ENCODE measurements at places on chromosomes 13 and 19.

DNA sequence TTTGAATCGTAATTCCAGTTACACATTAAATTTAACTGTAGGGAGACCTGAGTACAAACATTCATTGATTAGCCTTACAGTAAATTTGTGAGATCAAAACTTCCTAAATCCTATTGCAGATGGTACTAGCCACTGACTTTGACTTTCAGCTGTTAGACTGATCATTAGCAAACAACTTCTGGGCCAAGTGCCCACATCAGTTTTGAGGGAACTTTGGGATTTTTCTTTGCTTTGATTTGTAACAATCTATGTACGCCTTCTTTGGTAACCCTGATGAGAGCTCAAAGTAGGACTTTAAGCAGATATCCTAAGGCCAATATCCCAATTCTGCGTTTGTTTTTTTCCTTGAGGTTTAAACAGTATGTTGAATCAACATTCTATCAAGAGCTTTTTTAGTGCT lies 131.5 kb downstream of the DLEU7 start:
- no peak for DNase-seq

DNA sequence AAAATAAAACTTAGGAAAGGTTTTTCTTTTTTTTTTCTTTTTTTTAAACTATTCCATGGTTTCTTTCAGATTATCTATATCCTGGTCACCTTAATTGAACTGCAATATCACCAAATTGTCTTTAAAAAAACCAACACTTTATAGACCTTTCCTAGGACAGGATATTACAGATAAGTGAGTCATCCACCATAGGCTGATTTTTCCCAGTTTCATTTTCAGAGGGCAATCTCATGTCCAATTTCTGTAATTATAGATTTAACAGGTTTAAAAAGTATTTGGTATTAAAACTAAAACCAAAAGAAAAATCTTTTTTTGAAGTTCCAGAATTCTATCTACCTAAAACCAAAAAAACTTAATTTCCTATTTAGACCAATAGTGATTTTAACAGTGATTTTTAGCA lies 13.2 kb downstream of the SPART start:
- peak; percentile 66 for DNase-seq

GRCh38 chr13:20320885-20321284 lies 88.8 kb upstream of the GJB6 start:
- no peak for DNase-seq

- peak; percentile 91 for DNase-seq
Observed at GRCh38 chr13:41916173-41916954, 44.5 kb downstream of the VWA8 start.

DNA sequence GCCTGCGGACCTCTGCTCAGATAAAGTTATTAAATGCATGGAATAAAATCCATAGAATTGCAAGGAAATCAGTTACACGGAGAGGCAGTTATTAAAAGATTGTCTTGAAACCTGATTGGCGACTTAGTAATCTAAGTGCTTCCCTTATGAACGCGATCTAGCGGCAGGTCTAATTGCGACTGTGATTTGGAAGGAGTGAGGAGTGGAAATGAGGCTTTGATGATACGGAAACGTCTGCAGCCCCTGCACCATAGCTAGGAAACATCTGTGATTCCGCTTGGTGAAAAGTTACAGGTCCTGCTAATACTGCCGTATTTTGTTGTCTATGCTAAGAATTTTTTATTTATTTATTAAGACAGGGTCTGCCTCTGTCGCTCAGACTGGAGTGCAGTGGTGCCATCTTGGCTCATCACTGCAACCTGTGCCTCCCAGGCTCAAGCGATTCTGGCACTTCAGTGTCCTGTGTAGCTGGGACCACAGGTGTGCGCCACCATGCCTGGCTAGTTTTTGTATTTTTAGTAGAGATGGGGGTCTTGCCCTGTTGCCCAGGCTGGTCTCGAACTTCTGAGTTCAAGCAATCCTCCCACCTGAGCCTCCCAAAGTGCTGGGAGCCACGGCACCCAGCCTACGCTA lies 887 bp downstream of the NDUFS7 start:
- DNase-seq: no peak

DNA sequence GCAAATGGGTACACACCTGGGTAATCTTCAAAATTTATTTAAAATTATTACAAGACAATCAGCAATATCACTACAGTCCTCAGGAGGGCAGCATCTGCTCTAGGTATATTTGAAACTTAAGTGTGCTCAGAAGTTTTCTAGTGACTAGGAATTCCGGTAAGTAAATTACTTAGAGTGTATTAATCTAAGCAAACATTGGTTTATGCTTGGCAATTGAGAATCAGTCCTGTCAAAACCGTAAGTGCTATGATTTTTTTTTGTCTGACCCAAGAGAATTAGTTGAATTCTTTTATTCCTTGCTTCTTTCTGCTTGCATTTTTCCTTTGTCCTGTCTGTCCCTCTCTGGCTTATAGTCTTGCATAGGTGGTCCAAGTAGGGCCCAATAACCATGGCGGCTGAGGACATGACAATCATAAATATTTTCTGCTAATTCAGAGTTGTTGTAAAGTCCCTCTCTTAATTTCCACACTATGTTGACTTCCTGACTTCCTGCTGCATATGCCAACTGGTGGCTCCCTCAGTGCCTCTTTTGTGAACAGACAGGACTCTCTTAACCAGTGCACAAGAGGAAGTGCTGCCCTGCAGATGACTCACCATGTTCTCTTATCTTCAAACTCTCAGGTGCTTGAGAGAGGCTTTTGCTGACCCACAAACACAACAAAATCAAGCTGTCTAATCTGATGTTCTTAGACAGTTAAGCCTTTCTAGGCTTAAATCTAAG lies 82.2 kb downstream of the SLAIN1 start:
- peak; percentile 86 for DNase-seq

GRCh38 chr19:56814656-56815055 lies 25.9 kb downstream of the PEG3 start:
- no peak for DNase-seq

DNA sequence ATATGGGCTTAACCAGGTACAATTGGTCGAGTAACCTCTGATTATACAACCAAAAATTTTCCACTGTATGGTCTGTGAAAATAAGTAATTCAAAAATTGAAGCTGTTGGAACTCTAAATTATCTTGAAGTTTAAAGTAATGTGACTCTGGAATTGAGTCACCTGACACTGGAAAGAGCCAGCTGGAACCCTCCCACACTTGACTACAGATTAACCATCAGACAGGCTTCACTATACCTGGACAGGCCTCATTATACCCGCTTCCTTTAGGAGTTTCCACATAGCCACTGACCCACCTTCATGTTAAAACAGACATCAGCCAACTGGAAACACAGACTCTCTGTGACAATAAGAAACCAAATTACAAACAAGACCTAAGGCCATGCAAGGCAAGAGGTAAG lies 1.3 kb downstream of the ZNF433 start:
- no peak for DNase-seq

GRCh38 chr13:40637643-40638042 lies 28.8 kb downstream of the FOXO1 start:
- DNase-seq: no peak

- no peak for DNase-seq
Observed at GRCh38 chr13:98609756-98610155, 32.8 kb upstream of the STK24 start.

DNA sequence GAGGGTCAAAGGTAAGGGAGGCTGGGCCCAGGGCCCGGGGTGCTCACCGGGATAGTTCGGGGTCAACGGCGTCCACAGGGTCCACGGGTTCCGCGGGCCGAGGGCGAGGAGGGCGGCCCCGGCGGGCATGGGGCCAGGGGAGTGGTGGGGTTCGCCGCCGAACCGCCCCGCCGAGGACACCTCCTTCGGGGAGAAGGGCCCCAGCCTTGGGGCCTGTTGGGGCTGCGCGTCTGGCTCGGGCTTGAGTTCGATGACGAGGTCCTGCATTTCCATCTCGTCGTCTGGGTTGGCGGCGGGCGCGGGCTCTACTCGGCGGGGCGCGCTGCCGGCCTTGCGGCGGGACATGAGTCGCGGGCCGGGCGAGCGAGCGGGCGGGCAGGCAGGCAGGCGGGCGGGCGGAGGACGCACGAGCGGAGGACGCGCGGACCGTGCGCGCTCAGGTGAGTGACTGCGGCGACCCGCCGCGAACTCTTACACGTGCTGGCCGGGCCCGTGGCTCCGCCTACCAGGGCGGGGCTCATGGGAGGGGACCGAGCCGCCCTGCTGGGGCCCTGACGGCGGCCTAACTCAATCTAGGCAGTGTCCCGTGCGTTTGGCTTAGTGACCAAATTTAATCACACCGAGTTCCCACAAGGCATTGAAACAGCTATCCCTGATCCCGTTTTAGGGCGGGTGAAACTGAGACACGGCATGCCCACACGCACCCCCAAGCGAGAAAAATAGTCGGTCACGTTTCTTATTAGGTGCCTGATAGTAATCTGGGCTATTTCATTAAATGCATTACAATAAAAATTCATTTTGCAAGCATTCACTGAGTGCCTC lies at the start of gene ZNF296:
ZNF296 (minus strand) TSS at position 450 of the 822 bp plus-strand sequence; CDS start at position 345, 105 bp downstream.
- DNase-seq: peak; percentile 31

- DNase-seq: no peak
Observed at GRCh38 chr19:39679056-39679790, 23.5 kb downstream of the LGALS16 start.

DNA sequence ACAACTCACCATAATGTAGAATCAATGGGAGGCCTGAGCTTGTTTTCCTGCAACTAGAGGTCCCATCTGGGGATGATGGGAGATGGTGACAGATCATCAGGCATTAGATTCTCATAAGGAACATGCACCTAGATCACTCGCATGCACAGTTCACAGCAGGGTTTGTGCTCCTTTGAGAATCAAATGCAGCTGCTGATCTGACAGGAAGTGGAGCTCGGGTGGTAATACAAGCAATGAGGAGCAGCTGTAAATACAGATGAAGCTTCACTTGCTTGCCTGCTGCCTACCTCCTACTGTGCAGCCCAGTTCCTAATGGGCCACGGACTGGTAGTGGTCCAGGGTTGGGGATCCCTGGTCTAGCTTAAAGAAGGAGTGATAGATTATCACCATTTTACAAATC lies 33.0 kb downstream of the KPNA3 start:
- peak; percentile 27 for DNase-seq

DNA sequence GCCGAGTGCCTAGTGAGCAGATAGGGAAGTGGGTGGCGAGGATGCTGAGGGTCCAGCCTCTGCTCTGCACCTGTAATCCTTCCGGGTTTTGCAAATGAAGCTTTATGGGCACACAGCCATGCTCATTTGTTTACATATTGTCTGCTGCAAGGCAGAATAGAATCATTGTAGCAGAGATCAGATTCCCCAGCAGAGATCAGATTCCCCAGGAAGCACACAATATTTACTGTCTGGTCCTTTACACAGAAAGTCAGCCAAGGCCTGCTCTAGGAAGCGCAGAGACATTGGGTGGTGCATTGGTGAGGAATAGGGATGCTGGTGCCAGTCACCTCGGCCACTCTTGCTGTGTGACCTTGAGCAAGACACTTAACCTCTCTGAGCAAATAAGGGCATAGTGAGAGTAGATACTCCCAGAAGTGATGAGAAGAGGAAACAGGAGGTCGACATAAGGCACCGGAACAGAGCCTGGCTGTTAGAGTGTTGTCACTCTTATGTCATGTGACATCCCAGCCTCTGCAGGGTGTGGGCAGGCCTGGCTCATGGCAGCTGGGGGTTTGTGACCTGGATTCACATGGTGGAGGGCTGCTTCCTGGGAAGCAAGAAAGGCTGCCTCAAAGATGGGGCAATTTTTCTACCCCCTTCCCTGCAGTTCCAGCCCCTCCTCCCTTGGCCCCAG lies 25.6 kb downstream of the CARM1 start:
- DNase-seq: no peak

GRCh38 chr19:51802775-51803174 lies 7.8 kb downstream of the FPR3 start:
- DNase-seq: no peak

DNA sequence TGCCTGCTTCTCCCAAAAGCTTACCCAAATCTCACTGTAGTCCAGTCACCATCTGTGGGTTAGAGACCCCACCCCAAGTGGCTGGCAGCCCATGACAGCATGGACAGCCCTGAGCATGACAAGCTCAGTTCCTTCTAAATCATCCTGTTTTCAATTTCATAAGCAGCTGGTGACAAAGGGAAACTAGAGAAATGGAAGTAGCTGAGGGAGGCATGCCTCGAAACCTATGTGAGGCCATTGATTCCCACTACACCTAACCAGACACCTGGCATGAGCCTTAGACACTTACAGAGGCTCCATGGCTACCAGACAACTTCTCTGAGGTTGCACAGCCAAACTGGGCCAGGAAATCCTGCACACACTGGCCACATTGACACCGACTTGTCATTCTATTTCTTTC lies 56.2 kb downstream of the ABCC4 start:
- no peak for DNase-seq

- DNase-seq: peak; percentile 73
Observed at GRCh38 chr19:39199025-39199424, 2.3 kb downstream of the NCCRP1 start.

DNA sequence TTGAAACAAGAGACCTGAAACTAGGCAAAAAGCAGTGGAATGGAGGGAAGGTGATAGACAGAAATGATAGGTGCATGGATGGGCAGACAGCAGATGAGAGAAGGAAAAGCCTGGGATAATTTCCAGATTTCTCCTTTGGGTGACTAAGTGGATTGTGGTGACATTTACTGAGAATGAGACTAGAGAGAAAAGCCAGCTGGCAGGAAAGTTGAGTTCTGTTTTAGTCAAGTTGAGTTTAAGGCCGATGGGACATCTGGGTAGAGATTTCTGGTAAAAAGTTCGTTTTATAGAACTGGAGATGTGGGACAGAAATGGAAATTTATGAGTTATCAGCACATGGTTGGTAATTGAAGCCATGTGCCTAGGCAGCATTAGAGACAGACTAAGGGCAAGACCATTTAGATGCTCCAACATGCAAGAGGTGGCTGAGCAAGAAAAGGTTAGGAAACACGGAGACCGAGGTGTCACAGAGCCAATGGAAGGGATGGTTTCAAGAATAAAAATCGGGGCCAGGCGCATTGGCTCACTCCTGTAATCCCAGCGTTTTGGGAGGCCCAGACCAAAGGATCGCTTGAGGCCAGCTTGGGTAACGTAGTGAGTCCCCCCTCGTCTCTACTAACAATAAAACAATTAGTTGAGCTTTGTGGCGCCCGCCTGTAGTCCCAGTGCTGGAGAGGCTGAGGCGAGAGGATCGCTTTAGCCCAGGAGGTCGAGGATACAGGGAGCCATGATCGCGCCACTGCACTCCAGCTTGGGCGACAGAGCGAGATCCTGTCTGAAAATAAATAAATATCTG lies 9.6 kb upstream of the DGKH start:
- peak; percentile 37 for DNase-seq

DNA sequence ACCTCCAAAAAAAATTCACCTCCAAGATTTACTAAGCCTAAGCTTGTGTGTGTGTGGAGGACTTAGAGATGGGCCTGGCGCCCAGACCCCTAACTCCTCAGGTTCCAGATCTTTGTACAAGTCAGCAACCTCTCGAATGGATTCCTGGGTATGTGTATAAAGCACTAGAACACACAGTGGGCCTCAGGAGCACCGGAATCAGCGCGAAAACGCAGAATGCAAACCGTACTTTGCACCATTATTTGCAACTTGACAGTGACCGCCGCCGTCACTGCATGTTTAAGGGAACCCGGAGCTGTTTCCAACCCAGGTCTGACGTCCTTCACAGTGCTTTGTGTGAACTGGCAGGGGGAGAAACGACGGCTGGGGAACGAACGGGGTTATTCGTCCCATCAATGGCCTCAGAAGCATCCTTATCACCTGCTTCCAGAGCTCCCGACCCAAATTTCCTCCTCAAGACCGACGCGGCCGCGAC lies 688 bp downstream of the ZNF606 start:
- DNase-seq: peak; percentile 15

- DNase-seq: no peak
Observed at GRCh38 chr13:112655913-112656312, 33.9 kb upstream of the ATP11A start.

GRCh38 chr13:79374578-79374977 lies 31.5 kb downstream of the RBM26 start:
- no peak for DNase-seq

- no peak for DNase-seq
Observed at GRCh38 chr13:84670245-84670644, 788.0 kb upstream of the SLITRK1 start.
